ENCODE measurements at places on chromosomes 6 and 20.

GRCh38 chr20:36574366-36575135 lies 1.2 kb downstream of the TGIF2 start:
- DNase-seq = peak; percentile 25

- DNase-seq = no peak
Measured at GRCh38 chr20:59604741-59605600, 631 bp downstream of the PHACTR3 start.

GRCh38 chr6:168052291-168052891 lies 26.6 kb downstream of the FRMD1 start:
- DNase-seq = no peak

DNA sequence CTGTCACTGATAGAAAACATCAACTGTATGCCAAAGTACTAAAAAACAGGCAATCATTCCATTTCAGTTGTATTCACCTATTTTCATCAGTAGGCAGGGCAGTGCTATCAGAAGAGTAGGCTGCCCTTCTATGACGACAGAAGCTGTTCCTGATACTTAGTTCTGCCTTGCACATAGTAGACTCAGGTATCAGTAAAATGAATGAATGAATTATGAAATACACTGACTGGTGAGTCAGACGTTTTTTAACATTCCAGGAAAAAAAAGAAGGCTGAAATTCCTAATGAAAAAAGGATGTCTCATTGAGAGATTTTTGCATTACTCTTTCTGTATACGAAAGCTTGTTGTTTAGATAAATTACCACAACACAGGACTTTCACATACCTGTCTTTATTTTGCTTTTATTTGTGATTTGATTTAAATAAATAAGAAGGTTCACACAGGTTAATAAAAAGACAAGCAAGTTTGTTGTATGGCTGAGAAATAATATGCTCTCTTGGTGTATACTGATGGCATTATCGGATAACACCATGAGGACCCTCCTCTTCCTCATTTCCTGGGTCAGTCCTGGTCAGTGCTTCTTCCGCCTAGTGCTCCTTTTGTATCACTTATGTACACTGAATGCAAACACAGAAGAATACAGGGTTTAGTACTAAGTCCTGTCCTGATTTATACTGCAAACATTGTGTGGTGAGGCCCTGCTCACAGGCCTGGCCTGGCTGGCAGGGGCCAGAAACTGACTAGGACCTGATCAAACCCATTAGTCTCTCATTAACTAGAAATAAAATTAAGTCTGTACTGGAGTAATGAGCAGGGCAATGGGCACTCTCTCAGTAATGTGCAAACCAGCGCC lies 39.4 kb upstream of the SPDEF start:
- no peak for DNase-seq

- no peak for DNase-seq
Measured at GRCh38 chr20:11350126-11351005, 567.3 kb upstream of the BTBD3 start.

DNA sequence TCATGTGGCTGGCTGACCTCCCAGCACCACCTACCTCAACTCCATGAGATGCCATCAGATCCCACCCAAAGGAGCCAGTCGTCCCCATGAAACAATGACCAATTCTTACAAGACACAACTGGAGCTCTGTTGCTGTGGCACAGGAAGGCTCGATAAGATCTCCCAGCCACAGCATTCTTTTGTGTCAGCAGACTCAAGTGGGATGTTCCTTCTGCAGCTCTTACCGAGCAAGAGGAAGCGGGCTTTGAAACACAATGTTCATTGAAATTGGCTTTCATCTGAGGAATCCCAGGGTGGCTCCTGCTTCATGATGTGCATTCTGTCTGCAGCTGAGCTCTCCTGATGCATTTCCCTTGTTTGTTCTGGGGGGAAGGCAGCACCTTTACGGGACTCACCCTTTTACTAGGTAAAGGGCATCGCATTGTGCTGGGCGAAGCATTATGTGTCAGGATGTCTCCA lies 222.0 kb upstream of the SGK1 start:
- DNase-seq = no peak

GRCh38 chr6:155163601-155164000 lies 100.2 kb upstream of the CLDN20 start:
- DNase-seq = no peak

- peak; percentile 9 for DNase-seq
Measured at GRCh38 chr20:62685781-62686555, 22.7 kb upstream of the NTSR1 start.

All from CD4-positive, alpha-beta T cell treated with Interleukin-15 for 4 hours (primary cell).